ENCODE measurements at places on chromosomes 2 and 18. TPM values are rescaled to one million over a fixed set of nuclear protein-coding genes. Genes with fewer than 3 reads are reported as not detected.

Gene NT5C1B
- not detected for total RNA-seq

Gene UBXN2A
- total RNA-seq, result 23.7 TPM

Gene MC4R
- total RNA-seq, result not detected

Gene POTEJ
- not detected for total RNA-seq

Gene ST6GAL2
- total RNA-seq, result 13.8 TPM

Gene ANO7
- 2.0 TPM for total RNA-seq

Gene TEX44
- not detected for total RNA-seq

Gene GPR17
- total RNA-seq, result not detected

Gene GCG
- not detected for total RNA-seq

Data from A549 treated with Hydrocortisone at 1 μM for 4 hours (cell line).